ENCODE measurements at places on chromosomes 2 and 18.

DNA sequence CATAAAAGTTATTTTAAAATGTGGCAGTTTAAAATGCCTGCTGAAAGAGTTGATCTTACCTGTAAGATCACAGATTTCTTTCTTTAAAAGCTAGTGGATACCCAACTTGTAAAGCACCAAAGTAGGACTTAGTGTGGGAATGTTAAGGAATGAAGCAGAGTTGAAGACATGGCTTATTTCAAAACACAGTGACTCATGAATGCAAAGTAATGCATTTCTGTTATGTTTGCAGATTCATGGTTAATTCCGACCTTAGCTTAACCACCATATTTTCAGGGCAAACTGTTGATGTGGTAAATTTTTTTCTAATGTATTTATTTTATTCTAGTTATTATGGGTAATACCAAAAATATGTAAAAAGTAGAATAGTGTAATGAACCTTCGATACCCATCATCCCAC lies 206.8 kb upstream of the FOSL2 start:
- peak; percentile 79 for DNase-seq

DNA sequence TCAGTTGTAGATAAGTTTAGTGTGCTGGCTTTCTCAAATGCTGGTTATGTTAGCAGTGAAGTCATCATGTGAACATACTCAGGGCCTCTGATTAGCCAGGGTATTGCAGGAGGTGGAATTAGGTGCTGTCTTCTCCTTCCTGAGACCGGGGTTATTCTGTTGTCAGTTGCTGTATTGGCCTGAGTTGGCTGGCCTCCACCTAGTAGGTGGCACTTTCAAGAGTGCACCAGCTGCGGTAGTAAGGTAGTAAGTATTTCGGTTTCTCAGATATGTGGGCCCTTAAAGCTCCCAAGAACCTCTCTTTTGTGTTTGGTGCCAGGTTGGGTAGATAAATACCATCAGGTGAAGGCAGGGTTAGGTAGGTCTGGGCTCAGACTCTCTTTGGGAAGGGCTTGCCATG lies 1430.5 kb upstream of the CELF4 start:
- no peak for DNase-seq

- no peak for DNase-seq
Measured at GRCh38 chr2:43824951-43825493, 13.6 kb downstream of the ABCG5 start.

- no peak for DNase-seq
Measured at GRCh38 chr2:213932-214693, 49.7 kb downstream of the SH3YL1 start.

GRCh38 chr2:237291138-237291792 lies 122.7 kb downstream of the COL6A3 start:
- peak; percentile 100 for DNase-seq
